ENCODE measurements at places on chromosomes 7 and 10. TPM values are rescaled to one million over a fixed set of nuclear protein-coding genes. Genes with fewer than 3 reads are reported as not detected.

DNA sequence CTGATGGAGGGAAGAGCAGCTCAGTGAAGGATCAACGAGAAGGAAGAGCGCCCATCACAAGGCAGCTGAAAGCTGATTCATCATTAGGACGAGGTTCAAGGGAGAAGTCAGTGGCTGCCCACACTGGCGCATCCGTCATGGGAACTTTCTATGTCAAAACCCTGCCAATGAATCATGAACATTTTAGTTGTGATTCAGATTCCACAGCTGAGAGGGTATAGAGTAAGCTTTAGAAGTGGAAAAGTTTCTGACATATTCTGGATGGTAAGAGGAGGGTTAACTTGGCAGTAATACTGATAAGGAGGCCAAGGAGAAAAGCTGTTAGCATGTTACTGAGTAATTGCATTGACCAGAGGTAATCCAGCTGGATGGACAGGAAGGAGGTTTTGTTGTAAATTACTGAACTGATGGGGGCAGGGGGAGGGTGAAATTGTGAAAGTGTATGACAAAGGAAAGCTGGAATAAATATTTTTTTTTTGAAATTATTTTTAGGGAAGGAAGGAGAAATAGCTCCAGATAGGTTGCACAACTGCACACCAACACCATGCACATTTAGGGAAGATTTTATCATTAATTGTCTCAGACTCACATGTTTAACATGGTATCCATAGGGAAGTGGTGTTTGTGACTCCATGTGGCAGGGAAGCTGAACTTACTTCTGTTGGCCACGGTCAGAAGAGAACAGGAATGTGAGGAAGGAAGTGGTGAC lies 78.3 kb upstream of the NRP1 start:
- DNase-seq: no peak

GRCh38 chr7:34849163-34849960 lies 187.9 kb downstream of the DPY19L1 start:
- DNase-seq: no peak

- no peak for DNase-seq
Measured at GRCh38 chr10:108421266-108421665, 1256.8 kb upstream of the SORCS1 start.

DNA sequence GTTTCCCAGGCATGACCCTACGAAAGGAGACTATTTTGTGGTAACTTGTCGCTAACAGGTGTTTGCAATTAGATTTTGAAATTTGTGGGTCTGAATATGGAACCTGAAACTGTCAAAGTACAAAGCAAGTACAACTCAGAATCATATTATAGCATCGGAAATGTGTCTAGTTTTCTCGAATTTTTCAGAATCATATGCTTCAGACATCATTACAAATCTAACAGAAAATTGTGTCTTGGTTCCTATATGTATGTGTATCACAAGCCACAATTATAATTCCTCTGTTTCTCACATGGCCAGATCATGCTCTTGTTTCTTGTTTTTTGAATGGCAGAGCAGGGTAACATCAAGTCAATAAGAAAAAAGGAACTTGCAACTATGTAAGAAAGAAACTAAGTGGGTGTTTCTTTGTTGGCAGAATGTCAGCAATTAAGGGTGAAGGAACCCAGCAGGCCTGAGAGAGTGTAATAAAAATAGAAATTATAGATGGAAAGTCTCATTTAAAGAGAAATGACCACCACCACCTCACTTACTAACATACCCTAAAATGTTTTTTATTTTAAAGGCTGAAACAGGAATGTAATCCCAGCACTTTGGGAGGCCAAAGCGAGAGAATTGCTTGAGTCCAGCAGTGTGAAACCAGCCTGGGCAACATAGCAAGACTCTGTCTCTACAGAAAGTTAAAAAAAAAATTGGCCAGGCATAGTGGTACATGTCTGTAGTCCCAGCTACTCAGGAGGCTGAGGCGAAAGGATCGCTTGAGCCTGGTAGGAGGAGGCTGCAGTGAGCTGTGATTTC lies 51.3 kb downstream of the PRTFDC1 start:
- DNase-seq: no peak

DNA sequence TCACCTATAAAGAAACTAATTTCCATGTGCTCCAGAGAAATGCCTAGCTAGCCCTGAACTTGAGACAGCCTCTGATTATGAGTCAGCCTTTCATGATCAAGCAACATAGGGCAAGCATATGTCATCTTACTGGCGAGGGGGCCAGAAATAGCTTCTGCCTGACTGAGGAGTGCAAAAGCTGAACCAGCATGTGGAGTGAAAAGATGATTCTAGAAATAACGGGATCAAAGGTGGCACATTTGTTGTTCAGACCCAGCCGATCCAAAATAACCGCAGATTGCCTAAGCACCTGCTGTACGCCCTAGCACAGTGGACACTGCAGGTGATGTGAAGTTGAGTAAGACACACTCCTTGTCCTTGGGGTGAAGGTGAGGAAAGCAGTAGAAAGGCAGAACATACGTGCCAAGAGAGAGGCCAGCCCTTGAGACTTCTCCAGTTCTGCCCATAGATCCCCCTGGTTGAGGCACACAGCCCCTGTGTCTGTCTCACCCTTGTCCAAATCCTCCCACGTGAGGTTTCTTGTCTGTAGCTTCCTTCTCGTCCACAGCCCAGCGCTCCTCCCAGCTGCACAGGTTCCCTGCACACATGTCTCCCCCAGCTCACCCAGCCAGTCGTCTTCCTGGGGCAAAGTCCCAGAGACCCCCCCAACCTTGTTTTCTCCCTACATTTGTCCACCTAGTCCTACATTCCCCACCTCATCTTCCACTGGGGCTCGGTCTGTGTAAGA lies 2.8 kb upstream of the BCL7B start:
- no peak for DNase-seq

MBL2 gene
- not detected for total RNA-seq

ZCCHC24 gene
- 43.5 TPM for total RNA-seq

C10orf143 gene
- total RNA-seq: 1.6 TPM
